ENCODE measurements at places on chromosomes 2 and 18.

DNA sequence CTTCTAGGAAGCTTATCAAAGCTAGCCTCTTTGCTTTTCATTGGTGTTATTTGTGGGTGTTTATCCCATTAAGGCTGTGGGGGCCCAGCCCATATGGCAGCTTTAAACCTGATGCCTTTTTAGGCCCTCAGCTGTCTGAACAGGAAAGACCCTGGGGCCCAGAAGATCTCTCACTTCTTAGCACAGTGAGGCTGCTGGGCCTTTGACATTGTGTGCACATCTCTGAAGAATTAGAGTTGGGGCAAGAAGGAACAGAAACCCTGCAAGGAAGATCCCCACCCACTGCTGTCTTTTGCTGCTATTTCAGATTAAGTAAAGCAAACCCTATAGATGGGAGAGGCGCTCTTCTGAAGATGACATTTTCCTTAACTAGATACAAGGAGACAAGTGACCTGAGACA is 250.0 kb downstream of the SMAD2 start:
- no peaks in the 10 kb centered on the region for H3K36me3 ChIP-seq
- H3K27ac ChIP-seq = no peak overlapping the region
- no peaks in the 10 kb centered on the region for H3K27me3 ChIP-seq
- no peak for DNase-seq
- no peaks in the 10 kb centered on the region for H3K4me1 ChIP-seq

DNA sequence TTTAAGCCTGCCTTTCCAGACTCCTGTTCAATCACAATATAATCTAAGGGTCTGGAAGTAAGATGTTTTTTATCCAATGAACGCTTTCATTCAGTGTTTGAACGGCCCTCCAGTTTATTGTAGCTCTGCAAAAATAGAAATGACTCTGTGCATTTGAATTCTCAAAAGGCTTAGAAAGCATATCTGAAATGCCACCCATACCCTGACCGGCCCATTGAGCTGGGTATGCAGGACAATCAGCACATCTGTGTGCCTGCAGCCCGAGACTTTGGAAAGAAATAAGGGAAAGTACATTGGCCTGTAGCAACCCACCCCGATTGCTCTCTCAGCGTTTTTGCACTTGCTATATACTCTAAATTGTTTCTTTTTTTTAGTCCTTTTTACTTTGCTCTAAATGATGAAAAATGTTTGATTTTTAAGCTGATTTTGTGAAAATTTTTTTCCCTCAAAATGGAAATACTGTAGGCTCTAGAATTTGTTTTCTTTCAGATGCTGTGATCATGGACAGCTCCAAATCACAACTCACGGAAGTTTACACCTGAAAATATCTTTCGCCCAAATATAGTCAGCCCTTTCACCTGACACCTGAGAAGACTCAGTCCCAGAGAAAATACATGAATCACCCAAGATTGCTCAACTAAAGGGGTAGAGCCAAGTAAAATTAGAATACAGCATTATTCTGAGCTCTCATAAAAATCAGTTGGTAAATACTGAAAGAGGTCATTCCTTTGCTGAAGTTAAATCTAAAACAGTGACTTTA is 194.5 kb upstream of the SIX3 start:
- no peaks in the 10 kb centered on the region for H3K36me3 ChIP-seq
- no peak overlapping the region for H3K4me3 ChIP-seq
- H3K4me1 ChIP-seq = peaks cover 2% of the 10 kb centered on the region

- H3K27ac ChIP-seq = no peak overlapping the region
- H3K27me3 ChIP-seq = no peaks in the 10 kb centered on the region
- no peak overlapping the region for H3K4me3 ChIP-seq
- H3K4me1 ChIP-seq = no peaks in the 10 kb centered on the region
- no peak for DNase-seq
Observed at GRCh38 chr2:65931056-65931455, 498.7 kb upstream of the SPRED2 start.

DNA sequence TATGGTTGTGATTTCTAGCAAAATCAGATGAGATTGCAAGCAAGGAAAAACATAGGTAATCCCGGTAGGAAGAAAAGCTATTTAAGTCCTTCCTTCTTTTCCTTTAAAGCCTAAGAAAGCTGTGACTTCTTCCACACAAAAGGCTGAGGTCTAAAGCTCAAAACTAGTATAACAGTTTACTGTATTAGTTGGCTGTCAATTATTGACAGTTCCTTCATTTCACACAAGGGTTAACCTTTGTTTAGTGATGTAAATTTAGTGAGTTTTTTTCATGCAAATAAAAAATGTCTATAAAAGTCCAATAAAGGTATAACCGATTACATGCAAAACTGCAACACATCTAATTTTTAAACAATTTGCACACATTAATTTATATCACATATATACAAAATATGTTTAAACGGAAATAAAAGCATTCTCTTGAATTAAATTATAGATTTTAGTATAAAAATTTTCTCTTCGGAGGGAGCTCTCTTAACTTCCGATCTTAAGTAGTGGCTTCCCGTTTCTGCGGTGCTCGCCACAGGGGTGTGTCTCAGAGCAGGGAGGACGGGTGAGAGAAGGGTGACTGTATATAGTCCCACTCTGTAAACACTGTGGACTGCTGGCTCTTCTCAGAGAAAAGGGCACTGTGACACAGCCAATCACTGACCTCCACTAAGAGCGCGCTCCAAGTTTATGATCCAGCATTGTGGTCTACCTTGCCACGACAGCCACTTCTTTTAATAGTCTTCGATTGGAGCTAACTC is 33.4 kb downstream of the TTR start:
- H3K27me3 ChIP-seq = no peaks in the 10 kb centered on the region
- no peaks in the 10 kb centered on the region for H3K4me1 ChIP-seq
- H3K36me3 ChIP-seq = no peaks in the 10 kb centered on the region
- no peak for DNase-seq

DNA sequence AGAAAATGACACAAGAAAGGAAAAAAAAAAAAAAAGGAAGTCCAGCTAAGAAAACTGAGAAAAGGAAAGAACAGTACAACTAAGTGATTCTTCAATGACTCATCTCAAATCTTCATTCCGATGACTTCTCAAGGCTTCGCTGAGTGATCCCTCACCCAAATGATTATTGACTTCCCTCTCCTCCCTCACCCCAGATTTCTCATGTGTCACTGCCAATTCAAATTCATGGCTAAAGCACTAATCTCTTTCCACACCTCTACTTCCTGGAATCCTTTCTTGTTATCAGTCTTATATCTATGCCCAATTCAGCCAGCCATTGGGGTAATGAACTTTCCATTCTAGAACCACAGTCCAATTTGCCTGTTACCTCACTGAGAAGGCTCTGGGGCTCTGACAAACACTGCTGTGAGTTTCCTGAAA is 7.2 kb upstream of the ABCB11 start:
- no peak overlapping the region for H3K27ac ChIP-seq
- DNase-seq = no peak
- H3K4me3 ChIP-seq = no peak overlapping the region
- H3K27me3 ChIP-seq = no peaks in the 10 kb centered on the region
- no peaks in the 10 kb centered on the region for H3K36me3 ChIP-seq
- H3K4me1 ChIP-seq = no peaks in the 10 kb centered on the region

GRCh38 chr2:23689891-23690290 is 237.0 kb downstream of the ATAD2B start:
- DNase-seq = no peak
- H3K4me1 ChIP-seq = no peaks in the 10 kb centered on the region
- no peak overlapping the region for H3K27ac ChIP-seq
- no peaks in the 10 kb centered on the region for H3K36me3 ChIP-seq

GRCh38 chr2:191740016-191740419 is 62.1 kb downstream of the NABP1 start:
- H3K27me3 ChIP-seq = no peaks in the 10 kb centered on the region
- H3K27ac ChIP-seq = no peak overlapping the region
- H3K4me1 ChIP-seq = no peaks in the 10 kb centered on the region
- H3K4me3 ChIP-seq = no peak overlapping the region
- no peak for DNase-seq

GRCh38 chr2:4576075-4576474 is 872.7 kb downstream of the DCDC2C start:
- no peaks in the 10 kb centered on the region for H3K27me3 ChIP-seq
- no peak overlapping the region for H3K27ac ChIP-seq
- DNase-seq = no peak
- no peak overlapping the region for H3K4me3 ChIP-seq
- H3K4me1 ChIP-seq = no peaks in the 10 kb centered on the region

DNA sequence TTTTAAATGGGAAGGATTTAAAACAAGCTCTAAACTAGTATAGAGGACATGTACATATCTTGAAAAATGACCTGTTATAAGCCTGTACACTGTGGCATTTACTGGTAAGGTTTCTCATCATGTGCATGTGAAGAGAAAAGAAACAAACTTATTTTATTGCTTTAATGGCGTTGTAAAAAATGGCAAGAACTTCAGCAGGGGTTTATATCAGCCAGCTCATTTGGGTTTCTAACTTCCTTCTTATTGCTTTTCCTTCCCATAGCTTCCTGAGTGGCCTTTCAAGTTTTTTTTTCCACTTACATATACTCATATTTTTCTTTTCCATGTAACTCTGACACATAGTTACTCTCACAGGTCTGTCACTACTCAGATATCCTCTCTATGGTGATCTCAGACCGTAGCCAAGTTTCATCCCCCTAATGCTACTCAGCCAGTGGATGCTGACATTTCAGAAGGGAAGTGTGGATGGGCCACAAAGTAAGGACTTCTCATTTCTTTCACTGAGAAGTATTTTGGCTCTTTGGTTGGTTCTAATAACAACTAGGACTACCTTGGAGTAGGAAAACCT is 198.2 kb downstream of the PARD3B start:
- H3K4me3 ChIP-seq = no peak overlapping the region
- no peaks in the 10 kb centered on the region for H3K4me1 ChIP-seq
- no peaks in the 10 kb centered on the region for H3K27me3 ChIP-seq

- no peaks in the 10 kb centered on the region for H3K27me3 ChIP-seq
- no peaks in the 10 kb centered on the region for H3K4me1 ChIP-seq
- H3K27ac ChIP-seq = no peak overlapping the region
- no peak for DNase-seq
- no peaks in the 10 kb centered on the region for H3K36me3 ChIP-seq
- no peak overlapping the region for H3K4me3 ChIP-seq
Observed at GRCh38 chr2:121665504-121665903, 16.2 kb upstream of the CLASP1 start.

- no peaks in the 10 kb centered on the region for H3K36me3 ChIP-seq
- no peak overlapping the region for H3K27ac ChIP-seq
- H3K27me3 ChIP-seq = no peaks in the 10 kb centered on the region
- H3K4me3 ChIP-seq = no peak overlapping the region
- H3K4me1 ChIP-seq = no peaks in the 10 kb centered on the region
- no peak for DNase-seq
Observed at GRCh38 chr2:218383892-218384519, 1.9 kb downstream of the SLC11A1 start.

GRCh38 chr2:56100791-56101312 is 82.9 kb upstream of the CCDC85A start:
- no peaks in the 10 kb centered on the region for H3K27me3 ChIP-seq
- no peaks in the 10 kb centered on the region for H3K4me1 ChIP-seq
- H3K4me3 ChIP-seq = no peak overlapping the region
- no peaks in the 10 kb centered on the region for H3K36me3 ChIP-seq

- peaks cover 9% of the 10 kb centered on the region for H3K4me1 ChIP-seq
- H3K27ac ChIP-seq = no peak overlapping the region
- no peaks in the 10 kb centered on the region for H3K36me3 ChIP-seq
- DNase-seq = no peak
Observed at GRCh38 chr2:174586418-174587295, 10.9 kb downstream of the WIPF1 start.

DNA sequence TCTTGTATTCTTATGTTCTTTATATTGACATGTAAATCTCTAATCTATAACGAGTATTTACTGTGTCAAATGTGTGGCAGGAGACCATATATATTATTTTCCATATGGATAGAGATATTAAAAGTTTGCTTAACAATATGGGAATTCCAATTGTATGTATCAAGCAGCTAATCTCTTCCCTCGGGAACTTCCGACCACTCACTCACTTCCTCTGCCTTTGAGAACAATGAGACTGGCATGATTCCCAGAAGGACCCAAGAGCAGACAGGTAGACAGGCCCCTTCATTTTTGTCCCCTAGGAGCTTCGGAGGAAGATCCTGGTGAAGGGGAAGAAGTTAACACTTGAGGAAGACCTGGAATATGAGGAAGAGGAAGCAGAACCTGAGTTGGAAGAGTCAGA is 24.1 kb downstream of the PLCD4 start:
- peaks cover 11% of the 10 kb centered on the region for H3K36me3 ChIP-seq
- H3K4me3 ChIP-seq = no peak overlapping the region
- H3K27me3 ChIP-seq = no peaks in the 10 kb centered on the region
